ENCODE measurements at places on chromosomes 1 and 21.
A peak's percentile ranks its signal among the peaks of the same experiment; 100 is the strongest.

- no peak for DNase-seq
These were observed 4.1 kb downstream of the GSTM5 start for GRCh38 chr1:109716121-109716520.

- no peak for DNase-seq
These were observed 66.1 kb upstream of the ACTL8 start for GRCh38 chr1:17689011-17689410.

DNA sequence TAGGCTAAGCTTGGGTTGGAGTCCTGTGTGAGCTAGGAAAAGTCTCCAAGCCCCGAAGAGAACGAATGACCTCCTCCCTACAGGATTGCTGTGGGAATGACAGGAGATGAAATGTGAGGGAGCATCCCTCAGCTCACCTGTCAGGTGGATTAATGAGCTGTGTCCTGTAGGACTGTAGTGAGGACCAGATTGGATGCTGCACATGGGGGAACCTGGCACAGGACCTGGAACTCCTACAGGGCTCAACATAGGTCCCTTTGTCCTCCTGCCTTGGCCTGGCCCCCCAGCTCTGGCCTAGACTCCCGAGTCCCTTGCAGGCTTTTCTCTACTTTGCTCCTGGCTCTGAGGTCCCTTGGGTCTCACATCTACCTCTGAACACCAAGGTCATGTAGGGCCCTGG lies 155.7 kb downstream of the PTPRU start:
- DNase-seq = no peak

- DNase-seq = no peak
These were observed 172.0 kb upstream of the CAMK1G start for GRCh38 chr1:209411491-209411929.

GRCh38 chr21:28811860-28812259 lies 180.8 kb downstream of the LTN1 start:
- no peak for DNase-seq

GRCh38 chr1:214474467-214474866 lies 76.9 kb downstream of the PTPN14 start:
- DNase-seq = no peak

GRCh38 chr1:111653709-111654108 lies 34.1 kb downstream of the RAP1A start:
- no peak for DNase-seq

GRCh38 chr1:39080831-39081270 lies 54.7 kb downstream of the NDUFS5 start:
- peak; percentile 59 for DNase-seq

DNA sequence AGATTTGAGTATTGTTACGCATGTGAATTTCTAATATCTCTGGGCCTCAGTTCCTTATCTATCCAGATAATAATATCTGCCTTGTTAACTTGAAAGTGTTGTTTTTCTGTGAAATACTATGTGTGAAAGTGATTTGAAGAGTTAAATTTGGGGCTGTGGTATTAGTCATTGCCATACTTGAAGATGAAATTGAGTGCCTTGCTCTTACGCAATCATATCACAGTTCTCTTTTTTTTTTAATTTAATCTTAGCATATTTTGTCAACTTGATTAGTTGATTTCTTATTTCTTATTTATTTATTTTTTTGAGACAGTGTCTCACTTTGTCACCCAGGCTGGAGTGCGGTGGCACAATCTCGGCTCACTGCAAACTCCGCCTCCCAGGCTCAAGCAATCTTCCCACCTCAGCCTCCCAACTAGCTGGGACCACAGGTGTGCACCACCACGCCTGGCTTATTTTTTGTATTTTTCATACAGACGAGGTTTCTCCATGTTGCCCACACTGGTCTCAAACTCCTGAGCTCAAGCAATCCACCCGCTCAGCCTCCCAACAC lies 31.0 kb downstream of the AGO4 start:
- DNase-seq = no peak

DNA sequence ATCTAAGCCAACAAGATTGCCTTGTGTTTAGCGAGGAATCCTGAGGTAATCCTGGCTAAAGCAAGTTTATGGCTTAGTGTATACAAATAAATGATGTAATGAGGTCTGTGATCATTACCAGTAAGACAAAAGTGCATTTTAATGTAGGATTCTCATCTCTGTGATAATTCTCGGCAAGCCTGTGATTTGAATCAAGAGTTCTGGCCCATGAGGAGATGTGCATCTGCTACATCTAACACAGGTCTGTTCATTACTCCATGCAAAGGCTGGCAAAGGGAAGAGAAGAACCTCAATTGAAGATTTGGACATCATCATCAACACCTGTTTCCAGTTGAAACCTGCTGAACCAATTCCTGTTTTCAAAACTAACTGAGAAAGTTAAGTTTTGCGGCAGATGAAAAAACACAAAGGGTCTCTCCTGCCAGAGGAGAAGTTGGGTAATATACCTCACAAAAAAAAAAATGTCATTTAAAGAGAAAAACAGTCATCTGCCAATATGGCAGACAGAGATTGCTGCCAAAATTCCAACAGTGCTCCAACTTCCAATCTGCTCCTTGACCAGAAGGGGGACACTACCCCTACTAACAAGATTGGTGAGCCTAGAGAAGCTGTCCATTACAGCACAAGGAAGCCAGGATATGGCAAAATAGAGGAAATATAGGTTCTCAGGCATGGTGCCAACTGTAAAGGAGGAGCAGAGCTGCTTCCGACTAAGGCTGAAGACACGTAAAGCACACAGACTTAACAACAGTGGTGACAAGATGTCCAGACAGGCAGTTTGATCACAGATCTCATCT lies 453.7 kb downstream of the TTLL7 start:
- no peak for DNase-seq

DNA sequence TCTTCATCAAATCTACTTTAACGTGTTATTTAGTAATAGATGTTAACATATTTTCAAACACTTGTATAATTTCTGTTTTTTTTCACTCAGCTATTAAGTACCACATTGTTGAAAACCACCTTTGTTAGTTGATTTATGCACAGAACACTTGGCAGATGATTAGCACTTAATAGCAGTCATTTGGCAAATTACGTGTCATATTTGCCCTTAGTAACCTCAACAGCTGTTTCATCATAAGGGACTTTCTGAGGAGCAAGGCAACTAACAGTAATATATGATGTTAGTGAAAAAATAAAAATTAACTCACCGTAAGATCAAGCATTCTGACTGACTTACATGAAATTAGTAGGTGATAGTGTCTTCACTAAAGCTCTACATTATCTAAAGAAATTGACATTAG lies 186.4 kb downstream of the HMCN1 start:
- no peak for DNase-seq

DNA sequence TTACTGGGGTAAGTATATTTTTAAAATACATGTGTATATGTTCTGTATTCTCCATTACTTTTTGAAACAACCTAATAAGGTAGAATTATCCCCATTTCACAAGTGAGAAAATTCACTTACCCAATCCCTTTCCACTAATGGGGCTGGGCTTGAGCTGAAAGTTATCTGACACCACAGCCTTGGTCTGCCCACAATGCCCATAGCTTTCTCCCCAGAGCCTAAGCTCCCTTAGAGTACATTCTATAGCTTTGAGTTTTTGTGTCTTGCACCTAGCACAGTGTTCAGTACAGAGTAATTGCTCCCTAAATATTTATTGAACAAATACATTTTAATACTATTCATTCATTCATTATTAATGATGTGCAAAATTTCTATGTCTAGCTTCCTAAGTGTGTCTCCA lies 152.7 kb upstream of the RUNX1 start:
- no peak for DNase-seq

- no peak for DNase-seq
These were observed 6.3 kb downstream of the ATF6 start for GRCh38 chr1:161772397-161772796.

GRCh38 chr21:30958741-30959140 lies 77.4 kb upstream of the KRTAP11-1 start:
- no peak for DNase-seq

DNA sequence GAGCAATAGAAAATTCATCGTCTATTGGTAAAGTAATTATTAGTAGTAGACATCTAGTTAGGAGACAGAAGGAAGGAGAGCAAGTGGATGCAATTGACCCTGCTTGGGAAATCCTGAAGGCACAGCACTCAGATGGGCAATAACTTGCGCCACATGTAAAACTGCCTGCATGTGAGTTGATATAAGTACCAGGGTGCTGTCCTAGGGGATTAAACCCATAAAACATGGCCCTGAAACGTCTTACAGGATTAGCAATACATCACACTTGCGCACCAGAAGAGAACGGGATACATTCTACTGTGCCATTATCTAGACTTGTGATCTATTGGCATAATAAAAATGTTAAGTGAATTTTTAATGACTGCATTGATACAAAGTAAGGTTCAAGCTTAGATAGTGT lies 277.5 kb upstream of the LYPLAL1 start:
- no peak for DNase-seq

DNA sequence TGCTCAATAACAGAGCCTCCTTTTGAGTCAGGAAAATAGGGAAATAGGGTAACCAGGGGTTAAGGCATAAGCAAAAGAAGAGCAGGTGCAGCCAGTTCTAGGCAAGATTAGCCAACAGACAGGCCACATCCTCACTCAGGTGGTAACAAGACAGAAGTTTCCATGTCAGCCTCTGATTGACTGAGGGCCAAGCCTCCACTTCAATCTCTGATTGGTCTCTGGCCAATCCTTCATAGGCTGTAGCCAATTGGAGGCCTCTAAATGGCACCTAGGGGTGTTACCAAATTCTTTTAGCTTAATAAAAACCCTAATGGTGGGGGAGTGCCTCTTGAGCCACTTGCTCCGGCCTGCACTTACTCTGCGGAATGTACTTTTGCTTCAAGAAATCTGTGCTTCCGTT lies 37.2 kb downstream of the LACTBL1 start:
- DNase-seq = no peak

DNA sequence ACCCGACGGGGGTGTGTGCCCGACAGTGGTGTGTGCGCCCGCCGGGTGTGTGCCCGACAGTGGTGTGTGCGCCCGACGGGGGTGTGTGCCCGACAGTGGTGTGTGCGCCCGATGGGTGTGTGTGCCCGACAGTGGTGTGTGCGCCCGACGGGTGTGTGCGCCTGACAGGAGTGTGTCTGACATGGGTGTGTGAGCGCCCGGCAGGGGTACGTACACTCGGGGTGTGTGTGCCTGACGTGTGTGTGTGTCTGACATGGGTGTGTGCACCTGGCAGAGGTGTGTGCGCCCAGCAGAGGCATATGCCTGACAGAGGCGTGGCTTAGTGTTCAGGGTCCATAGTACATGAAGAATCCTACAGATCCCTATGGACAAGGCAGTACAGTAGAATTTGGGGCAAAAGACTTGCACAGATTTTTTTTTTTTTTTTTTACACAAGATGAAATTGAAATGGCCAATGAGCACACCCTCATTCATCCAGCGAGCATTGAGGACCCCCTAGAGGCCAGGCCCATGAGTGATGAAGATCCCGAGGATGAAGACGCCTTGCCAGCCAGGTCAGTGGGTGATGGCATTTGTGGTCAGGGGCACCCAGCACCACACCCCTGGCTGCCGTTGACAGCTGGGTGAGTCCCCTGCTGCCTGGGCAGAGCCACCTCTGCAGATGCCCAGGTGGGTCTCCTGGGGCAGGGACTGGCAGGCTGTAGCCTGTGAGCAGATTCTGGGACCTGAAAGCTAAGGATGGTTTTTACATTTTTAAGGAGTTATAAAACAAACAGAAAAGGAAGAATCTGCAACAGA lies 60.1 kb downstream of the ADARB1 start:
- DNase-seq = no peak

DNA sequence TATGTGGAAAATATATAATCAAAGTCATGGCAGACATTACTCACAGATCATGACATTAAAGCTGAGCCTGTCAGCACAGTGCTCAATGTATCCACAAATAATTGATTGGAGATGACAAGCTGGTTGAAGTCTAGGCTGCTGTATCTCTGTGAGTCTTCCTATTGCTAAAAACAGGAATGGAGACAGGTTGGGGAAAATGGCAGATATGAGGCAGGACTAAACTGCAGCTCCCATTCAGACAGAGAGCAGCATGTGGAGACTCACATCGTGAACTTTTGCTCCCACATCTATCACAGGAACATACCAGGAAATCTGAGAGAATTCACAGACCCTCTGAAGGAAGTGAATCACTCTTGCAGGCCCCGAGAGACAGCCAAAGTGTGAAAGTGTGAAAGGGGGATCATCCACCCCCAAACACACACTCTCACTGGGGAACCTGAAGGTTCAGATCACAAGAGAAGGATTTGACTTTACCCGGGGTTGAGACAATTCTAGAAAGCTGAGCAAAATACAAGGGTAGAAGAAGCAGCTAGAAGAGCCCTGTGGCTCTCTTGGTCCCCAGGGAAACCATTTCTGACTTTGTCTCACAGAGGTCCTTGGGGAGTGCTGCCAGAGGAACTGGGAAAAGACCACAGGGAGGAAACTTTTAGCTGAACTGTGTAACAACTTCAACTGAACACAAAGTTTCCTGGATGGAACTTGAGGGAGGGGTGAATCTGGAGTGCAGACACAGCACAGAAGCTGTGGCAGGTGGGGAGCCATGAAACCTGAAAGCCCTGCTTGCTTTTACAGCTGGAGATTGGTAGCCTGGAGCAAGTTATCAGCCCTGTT lies 173.4 kb downstream of the S1PR1 start:
- no peak for DNase-seq

- DNase-seq = no peak
These were observed 26.4 kb upstream of the RGS16 start for GRCh38 chr1:182630586-182630985.

GRCh38 chr1:36919491-36920145 lies 114.7 kb downstream of the GRIK3 start:
- no peak for DNase-seq

DNA sequence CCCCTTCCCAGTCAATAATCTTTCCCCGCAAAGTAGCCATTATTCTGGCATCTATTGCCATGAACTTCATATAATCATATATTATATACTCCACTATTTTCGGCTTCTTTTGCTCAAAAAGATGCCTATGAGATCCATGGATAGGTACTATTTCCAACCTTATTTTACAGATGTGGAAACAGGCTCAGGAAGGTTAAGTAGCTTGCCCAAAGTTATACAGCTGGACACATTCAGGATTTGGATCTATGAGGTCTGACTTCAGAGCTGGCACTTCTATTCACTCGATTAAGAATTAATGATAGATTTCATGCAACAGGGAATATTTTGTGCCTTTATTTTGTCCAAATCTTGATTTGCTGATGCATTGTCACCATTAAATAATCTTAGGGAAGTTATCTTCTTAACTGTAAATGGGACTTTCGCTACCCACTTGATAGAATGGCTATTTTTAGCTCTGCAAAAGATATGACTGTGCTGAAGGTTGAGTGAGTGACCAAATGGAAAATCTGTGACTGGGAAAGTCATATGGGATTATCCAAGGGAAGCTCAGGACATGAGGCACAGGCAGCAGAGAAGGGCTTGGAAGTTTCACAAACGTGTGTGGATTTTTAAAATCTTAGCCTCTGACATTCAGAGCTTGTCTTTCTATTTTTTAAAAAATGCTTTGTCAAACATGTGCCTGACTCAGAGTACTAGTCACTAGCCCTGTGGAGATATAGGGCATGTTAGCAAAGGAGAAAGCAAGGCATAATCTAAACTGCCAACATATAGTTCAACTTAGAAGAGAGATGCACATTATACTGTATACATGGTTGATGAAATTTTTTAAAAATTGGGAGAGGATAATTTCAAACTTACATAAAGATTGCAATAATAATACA lies 36.5 kb downstream of the GIPC2 start:
- DNase-seq = no peak

All from H1 (cell line).